ENCODE measurements at places on chromosomes 5 and 9.

- DNase-seq, result peak; percentile 59
Observed at GRCh38 chr5:15807871-15808270, 307.9 kb downstream of the FBXL7 start.

DNA sequence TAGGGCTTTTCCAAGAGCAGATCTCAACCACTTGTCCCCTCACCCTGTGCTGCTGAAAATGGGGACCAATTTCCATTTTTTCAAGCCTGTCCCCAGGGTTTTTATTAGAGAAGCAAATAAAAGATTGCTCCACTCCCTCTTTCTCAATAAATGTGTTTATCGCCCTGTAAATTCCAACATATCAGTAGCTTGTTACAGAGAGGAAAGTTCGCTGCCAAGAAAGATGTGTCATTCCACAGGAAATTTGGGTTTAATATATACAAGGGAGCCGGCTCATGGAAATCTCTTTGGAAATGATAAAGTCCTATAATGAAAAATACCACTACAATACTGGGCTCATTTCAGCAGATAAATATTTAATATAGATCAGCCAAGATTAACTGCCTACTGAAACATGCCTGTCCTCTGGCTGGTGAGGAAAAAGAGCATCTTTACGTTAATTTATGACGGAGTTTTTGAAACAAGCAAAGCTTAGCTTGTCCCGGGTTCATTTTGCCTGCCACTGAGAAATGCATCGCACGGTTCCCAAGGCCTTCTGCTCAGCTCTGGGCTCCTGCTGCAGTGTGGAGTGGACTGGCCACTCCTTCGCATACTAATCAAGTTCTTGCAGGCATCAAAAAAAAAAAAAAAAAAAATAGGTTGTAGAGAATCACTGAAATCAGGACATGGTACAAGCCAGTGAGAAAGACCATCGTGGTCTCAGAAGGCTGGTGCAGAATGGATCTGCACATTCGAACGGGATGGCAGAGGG, 84.5 kb downstream of the BRINP1 start:
- DNase-seq, result no peak

DNA sequence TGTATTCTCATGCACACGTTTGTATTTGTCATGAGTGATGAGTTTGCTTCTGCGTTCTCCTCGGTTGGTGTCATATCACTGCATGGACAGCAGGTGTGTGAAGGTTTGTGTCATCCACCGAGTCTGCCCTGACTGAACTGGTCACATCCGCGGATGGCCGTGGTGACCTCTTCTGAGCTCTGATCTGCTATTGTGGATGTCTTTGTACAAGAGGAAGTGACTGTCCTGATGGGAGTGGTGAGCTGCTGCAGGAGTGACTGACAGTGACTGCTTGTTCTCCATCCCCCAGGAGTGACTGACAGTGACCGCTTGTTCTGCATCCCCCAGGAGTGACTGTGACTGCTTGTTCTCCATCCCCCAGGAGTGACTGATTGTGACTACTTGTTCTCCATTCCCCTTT, 69.9 kb downstream of the EHMT1 start:
- no peak for DNase-seq

DNA sequence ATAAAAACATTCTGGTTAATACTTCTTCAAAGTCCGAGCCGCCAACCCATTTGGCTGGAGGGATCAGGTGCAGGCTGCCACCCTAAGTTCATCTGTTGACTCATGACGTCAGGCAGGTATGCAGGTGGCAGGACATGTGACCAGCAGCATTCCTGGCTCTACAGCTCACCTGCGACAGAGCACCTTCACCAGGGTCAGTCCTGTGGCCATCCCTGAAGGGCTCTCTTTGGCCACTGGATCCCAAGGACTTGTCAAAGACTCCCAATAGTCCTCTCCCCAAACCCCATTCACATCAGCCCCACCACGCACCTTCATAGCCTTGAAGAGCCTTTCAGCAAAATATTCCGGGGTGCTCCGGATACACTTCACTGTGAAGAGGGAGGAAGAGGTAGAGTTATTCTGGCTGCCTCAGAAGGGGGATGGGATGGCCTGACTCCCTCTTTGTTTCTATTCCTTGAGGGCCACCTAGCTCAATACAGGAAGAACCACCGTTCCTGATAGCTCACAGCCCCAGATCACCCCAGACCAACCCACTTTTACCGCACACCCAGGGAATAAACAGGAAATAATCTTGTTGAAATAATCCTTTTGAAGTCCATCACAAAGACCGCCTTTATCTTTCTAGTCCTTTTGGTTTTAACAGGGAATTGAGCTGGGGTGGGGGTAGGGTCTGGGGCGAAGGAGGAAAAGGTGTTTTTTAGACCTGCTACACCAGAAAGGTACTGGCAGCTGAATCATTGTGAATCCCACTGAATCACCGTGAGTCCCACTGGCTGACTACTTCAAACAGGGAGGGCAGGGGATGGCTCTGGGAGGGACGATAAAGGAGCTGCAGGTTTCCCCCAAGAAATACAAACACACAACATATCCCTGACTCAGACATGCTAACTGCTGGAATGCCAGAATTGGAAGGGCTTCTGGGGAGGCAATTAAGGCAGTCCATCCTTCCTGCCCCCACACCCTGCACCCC, 26.4 kb downstream of the ANXA6 start:
- DNase-seq, result no peak

DNA sequence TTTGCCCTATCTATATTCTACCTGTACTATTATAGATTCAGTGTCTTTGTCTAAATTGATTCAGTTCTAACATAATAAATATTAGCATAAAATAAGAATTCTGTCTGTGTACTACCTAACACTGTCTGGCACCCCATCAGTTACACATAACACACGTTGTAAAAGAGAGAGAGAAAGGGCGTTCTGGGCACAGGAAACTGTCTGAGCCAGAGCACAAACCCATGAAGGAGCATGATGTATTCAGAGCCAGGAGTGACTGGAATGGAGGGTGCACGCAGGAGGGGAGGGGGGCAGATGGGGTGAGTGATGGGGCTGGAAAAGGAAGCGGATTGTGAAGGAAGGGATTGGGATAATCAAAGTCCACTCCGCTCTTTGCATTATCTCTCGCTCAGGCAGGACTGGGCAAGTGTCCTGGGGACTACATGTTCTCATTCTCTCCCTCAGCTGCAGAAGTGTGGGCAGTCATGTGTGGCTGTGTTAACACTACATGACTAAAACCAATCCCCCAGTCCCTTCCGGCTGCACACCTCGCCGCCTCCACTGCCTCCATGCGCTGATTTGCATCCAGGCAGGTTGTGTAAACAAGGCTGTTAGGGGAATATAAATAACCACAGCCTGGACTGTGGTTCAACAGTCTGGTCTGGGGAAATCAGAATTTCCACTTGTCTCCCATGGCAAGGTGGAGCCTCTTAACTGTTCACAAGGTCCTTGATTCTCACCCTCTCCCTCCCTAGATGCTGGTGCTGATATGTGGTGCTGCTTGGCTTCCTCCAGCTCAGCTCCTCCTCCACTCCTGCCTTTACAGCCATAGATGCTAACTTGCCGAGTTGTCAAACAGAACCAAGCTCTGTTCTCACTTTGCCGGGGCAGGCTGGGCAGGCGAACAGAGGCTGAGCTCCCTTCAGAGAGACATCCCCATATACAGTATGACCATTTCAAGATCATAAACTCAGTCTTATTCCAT, 367.5 kb upstream of the BRINP1 start:
- no peak for DNase-seq

DNA sequence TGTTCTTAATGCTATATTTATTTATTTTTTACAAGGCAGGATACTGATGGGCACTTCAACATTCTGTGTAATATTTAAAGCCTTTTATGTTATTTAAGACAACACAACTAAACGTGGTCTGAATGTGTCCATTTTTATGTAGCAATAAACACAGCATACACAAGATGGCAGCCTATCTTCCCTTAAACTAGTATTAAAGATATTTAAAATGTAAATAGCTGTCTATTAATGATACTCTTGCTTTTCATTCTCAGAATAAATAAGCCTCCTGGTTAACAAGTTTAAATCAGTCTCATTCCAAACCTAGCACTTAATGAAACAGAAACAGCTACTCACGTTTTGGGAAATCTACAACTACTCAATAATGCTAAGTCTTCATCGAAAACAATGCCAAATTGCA, 315.7 kb downstream of the MCTP1 start:
- DNase-seq, result peak; percentile 56

- no peak for DNase-seq
Observed at GRCh38 chr5:170760113-170760512, 23.4 kb upstream of the GABRP start.

GRCh38 chr5:61371474-61371873, 39.4 kb downstream of the ZSWIM6 start:
- no peak for DNase-seq

GRCh38 chr9:91736311-91736710, 213.7 kb downstream of the ROR2 start:
- no peak for DNase-seq

DNA sequence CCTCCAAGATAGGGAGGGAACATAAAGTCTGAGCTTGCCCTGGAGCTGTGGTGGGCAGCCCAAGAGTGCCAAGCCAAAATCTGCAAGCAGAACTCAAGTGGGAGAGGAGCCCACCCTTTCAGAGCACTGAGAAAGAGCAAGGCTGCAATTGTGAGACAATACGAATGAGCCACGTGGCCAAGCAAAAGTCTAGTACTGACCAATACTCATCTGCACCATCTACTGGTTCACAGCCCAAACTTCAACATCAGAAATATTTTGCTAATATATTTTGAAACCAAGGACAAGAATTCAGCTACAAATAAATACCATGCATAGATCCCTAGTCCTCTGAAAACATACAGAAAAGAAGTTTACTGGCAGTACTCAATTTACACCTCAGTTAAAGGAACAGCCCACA, 696.2 kb upstream of the COX7C start:
- DNase-seq, result no peak

DNA sequence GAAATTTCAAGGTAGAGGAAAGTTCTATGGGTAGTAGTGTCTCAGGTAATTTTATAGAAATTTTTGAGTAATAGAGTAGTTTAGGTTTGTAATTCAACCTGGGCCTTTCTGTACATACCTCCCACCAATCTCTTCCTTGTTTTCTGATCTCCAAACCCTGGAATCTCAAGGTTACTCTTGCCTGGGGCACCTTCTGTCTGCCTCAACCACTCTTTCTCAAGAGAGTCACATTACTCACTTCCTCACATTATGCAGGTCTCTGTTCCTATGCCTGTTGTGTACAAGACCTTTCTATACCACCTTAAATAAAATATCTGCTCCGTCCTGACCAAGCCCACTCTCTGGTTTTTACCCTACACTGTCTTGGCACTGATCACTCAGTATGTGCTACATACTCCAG, 412.6 kb upstream of the CTNND2 start:
- DNase-seq, result no peak

DNA sequence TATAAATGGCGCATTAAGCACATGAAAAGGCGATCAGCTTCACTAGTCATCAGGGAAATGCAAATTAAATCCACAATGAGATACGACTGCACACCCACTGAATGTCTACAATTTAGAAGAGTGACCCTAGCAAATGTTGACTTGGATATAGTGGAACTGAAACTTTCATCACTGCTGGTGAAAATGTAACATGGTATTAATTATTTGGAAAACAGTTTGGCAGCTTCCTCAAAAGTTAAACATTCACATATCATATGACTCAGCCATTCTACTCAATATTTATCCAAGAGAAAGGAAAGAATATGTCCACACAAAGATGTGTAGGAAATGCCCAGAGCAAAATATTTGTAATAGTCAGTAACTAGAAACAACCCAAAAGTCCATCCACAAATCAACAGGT, 146.5 kb downstream of the LPAR1 start:
- peak; percentile 63 for DNase-seq

- DNase-seq, result no peak
Observed at GRCh38 chr5:143188692-143189091, 214.8 kb downstream of the NR3C1 start.

DNA sequence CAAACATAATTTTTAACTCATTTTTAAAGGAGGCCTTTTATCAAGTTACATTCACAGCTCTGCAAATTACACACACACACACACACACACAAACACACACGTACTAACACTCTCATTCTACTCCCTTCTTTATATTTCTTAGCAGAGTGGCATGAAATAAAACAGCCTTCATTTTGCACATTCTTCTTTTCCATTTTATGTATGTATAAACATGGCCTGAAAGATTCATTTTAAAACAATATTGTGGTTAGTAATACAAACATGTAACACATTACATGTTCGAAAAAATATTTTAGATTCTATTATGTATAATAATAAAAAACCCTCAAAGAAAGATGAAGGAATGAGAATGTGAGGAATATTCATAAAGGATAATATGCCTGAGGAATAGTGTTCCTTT, 86.0 kb upstream of the ITGA2 start:
- DNase-seq, result no peak

DNA sequence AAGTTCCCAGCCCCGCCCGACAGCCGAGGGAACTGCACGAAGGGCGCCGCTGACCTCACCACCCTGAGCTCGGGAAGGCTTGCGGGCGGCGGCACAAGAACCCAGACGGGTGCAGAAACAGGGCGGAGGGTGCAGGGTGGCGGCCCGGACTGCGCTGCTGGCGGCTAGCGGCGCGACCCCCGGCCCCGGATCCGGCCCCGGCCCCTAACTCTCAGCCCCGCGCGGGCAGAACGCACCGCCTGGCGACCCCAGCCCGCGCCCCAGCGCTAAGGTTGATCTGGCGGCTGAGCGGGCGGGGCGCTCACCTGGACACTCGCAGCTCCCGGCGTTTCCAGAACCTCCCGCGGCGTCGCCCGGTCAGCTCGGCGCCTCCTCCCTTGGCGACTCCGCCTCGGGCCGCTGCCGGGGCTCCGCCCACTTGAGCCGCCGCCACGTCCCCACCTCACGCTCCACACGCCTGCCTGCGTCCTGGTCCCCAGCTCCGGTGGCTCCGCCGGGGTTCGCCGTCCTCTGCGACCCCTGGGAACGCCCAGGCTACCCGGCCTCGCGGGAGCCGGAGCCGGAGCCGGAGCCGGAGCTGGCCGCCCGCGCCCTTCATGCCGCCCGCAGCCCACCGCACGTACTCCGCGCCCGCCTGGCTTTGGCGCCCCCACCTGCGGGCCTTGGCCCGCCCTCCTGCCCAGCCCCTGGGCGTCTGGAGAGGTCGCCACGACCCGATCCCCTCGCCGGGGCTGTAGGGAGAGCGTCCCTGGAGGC, at the start of gene P4HA2:
P4HA2 (minus strand) TSS at position 369 of the 756 bp plus-strand sequence. CDS start 9,227 bp downstream, outside the sequence.
- peak; percentile 72 for DNase-seq

GRCh38 chr9:117644932-117645636, 59.1 kb upstream of the TLR4 start:
- DNase-seq, result no peak

- no peak for DNase-seq
Observed at GRCh38 chr9:93673021-93673838, 96.8 kb downstream of the PHF2 start.
